ENCODE measurements at places on chromosomes 7 and 10.

DNA sequence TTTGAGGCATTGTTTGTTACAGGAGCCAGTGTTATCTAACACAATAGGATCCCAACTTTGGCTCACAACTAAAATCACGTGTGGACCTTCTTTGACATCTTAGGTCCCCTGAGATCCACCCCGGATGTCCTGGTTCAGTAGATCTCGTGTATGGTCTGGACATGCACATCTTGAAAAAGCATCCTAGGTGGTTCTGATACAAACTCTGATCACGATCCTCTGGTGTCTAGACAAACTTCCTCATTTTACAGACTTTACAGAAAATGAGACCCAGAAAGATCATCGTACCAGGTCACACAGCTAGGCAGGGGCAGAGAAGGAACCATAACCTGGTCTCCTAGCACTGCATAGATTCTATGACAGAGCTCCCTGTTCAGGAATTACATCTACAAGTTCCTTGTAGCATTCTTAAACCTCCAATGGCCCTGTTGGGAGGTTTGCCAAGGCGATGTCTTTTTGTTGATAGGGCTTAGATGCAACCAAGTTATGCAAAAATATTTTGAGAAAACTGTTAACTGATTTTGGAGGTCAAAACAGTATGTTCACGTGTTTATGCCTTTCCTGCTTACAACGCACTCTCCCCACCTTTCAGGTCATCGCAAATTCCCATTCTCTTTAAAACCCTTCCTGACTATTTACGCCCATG, 30.8 kb upstream of the CHST15 start:
- no peak for DNase-seq

GRCh38 chr7:70344726-70345125, 746.5 kb downstream of the AUTS2 start:
- no peak for DNase-seq

- no peak for DNase-seq
Observed at GRCh38 chr7:22468609-22469008, 31.4 kb downstream of the STEAP1B start.

DNA sequence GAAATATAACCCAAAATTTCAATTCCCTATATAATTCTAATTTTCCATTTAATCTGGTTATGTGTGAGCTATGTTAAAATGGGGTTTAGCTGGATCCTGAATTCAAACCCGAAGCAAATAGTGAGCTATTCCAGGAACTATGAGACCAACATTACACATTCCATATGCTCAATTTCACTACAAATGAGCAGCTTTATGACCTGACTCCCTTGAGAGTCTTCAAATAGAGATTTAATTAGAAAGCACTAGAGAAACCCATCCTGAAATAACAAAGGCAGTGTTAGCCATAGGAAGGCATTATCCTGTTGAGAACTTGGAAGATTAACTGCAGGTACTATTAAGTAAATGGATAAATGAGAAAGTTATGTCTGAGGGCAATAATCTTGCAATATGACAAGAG, 890.0 kb downstream of the GRM8 start:
- DNase-seq = no peak

- DNase-seq = no peak
Observed at GRCh38 chr7:138092486-138093028, 16.3 kb downstream of the AKR1D1 start.
